Activated CD8-positive, alpha-beta memory T cell treated with anti-CD3 and anti-CD28 coated beads for 4 hours (primary cell): ENCODE measurements at places on chromosomes 11 and 22.

- DNase-seq: no peak
Measured at GRCh38 chr22:44023404-44024287, 456 bp upstream of the PARVB start.

- DNase-seq: no peak
Measured at GRCh38 chr11:73059915-73060314, 82.2 kb downstream of the FCHSD2 start.

DNA sequence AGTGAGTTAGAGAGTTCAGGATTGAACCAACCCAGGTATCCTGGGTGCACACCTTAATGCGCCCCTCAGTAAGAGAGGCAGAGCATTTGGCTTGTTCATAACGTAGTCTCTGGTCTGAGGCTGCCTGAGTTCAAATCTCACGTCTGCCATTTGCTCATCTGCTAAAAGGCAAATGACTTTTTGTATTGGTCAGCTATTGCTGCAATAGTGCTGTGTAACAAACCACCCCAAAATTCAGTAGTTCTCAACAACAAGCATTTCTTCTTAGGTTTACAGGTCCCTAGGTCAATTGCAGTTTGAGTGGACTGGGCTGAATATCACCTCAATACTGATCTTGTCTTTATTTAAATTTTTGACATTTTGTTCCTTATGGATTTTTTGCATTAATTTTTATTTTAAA is 18.1 kb downstream of the RASD2 start:
- no peak for DNase-seq

- DNase-seq: no peak
Measured at GRCh38 chr11:131234221-131234620, 136.2 kb upstream of the NTM start.

GRCh38 chr22:47066616-47066905 is 304.1 kb downstream of the TBC1D22A start:
- no peak for DNase-seq

DNA sequence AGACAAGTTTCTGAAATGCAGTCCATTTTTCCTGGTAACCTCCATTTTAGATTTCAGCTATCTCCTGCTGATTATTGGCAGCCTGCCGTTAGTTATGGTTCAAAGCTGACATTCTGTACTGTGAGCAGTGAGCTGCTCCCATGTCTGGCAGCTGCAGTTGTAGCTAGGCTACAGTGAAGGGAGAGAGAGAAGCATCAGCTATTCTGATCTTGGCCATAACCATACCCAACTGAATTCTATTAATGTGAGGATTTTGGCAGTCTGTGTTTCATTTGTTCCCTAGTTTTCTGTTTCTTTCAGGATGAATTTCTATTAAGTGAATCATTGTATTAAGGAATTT is 33.4 kb downstream of the SIK2 start:
- DNase-seq: no peak

DNA sequence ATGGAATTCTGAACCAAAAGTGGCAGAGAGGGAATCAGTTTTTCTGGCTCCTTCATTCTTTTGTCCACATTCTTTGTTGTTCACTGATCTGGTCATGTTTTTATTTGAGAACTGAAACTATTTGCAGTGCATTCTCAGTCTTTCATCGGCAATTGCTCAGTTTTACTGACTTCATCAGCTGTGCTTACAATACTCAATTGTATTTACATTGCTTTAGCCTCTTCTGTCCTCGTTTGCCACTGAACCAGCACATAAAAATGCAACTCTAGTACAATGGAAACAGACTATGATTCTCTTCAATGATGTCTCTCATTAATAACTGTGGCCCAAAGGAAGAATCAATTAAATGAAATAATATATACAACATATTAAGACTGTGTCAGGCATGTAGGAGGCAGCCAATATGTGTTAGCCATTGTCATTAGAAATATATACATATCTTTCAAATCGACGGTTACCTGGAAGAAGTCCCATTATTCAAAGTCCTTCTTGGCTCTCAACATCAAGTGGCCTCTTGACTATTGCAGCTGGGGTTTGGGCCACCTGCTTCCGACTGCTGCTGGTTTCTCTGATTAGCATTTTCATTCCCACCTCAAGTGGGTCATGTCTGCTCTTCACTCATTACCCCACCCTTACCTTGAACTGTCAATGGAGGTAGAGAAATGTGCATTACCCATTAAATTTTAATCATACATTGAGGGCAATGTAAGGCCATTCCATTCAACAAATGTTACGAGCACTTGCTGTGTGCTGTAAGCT is 600.1 kb downstream of the INSC start:
- no peak for DNase-seq

- no peak for DNase-seq
Measured at GRCh38 chr11:1504581-1505290, 18.2 kb upstream of the MOB2 start.

- DNase-seq: no peak
Measured at GRCh38 chr11:73157101-73158010, 15.2 kb upstream of the FCHSD2 start.

DNA sequence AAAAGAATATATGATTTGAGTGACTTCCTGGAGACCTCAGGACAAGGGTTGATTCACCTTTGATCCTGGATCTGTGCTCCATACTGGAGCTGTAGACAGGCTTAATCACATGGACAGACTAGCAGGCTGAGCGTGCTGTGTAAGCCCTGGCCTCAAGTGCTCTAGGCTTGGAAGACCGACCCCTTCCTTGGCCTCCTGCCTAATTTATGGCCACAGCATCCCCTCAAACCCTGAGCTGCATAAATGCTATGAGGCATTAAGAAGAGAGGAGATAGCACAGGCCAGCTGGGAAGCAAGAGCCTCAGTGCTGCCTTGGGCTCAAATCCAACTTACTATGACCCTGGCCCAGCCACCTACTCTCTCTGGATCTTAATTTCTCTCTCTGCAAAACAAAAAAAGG is 385.1 kb downstream of the BUD13 start:
- DNase-seq: no peak

DNA sequence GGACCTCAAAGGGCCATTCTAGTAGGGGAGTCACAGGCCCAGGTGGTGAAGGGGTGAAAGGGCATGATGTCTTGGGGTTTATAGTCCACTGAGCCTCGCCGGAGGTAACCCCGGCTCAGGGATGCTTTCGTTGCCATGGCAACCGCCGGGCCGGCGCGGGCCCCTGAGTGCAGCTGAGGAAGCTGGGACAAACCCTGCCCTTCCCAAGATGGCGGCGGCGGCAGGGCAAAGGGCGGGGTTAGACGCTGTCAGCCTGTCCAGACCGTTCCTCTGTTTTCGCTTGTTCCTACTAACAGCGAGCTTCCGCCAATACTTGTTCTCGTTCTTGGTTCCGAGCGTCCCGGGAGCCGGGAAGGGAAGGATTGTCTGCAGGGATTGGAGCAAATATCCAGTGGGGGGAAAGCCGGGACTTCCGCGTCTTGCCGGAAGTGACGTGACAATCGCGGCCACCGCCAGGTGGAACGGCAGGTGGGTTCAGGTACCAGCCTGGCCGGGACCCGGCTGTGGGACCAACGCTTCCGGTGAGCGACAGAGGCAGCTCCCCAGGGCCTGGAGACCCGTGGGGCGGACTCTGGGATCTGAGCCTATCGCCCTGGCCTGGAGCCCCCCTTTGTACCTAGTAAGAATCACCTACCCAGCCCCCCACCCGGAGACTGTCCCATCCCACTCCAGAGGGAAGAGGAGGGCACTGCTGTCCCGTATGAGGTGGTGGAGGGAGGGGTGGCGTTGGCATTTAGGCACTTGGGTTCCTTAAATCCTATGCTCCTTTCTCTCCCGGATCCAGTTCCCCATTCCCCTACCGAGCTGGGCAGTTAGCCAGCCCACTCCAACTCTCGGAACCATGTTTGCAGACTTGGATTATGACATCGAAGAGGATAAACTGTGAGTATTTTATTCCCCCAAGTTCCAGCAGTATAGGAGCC is at the start of gene PICK1:
PICK1 (plus strand) TSS at position 436 of the 923 bp plus-strand sequence; CDS start at position 842, 406 bp downstream.
- peak; percentile 63 for DNase-seq

DNA sequence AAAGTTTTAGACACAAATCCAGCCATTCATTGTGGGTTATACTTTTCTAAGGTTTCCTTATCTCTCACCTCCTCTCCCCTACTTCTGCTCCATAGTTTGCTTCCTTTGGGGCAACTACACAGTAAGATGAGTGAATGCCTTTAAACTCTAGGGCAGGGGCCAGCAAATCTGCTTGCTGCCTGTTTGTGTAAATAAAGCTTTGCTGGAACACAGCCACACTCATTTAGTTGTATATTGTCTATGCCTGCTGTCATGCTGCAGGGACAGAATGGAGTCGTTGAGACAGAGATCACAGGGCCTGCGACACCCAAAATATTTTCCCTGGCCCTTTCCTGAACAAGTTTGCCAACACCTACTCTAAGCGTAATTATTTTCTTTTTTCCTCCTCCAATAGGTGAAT is 58.7 kb downstream of the TECTA start:
- no peak for DNase-seq

DNA sequence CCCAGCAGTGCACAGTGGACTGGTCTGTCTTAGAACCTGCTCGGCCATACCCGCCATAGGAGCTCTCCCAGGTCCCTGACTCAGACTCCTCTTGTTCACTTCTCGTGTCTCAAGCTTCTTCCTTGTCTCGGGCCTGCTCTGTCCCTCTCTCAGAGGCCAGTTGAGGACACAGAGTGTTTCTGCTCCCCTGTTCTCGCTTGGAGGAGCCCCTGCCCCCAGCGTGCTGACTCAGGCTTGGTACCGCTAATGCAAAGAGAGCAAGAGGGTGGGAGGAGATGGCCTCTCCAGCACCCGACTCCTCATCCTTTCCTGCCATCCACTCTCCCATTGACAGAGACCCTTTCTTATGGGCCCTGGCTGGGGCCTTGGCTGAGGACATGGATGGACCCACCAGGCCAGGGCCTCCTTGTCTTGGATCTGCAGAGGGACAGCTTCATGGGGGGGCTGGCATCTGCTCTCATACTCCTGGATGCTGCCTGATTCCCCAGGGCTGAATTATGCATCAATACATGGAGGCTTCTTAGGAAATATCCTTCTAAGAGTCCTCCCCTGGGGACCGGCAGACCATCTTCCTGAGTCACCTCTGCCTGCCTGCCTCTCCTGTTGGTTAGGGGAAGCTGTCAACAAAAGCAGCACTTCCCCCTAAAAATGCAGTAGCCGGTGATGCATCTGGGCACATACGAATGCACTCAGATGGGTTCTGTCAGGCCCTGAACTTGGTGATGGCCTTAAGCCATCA is 15.9 kb downstream of the TSPAN18 start:
- no peak for DNase-seq

GRCh38 chr22:46907241-46908215 is 145.1 kb downstream of the TBC1D22A start:
- no peak for DNase-seq

DNA sequence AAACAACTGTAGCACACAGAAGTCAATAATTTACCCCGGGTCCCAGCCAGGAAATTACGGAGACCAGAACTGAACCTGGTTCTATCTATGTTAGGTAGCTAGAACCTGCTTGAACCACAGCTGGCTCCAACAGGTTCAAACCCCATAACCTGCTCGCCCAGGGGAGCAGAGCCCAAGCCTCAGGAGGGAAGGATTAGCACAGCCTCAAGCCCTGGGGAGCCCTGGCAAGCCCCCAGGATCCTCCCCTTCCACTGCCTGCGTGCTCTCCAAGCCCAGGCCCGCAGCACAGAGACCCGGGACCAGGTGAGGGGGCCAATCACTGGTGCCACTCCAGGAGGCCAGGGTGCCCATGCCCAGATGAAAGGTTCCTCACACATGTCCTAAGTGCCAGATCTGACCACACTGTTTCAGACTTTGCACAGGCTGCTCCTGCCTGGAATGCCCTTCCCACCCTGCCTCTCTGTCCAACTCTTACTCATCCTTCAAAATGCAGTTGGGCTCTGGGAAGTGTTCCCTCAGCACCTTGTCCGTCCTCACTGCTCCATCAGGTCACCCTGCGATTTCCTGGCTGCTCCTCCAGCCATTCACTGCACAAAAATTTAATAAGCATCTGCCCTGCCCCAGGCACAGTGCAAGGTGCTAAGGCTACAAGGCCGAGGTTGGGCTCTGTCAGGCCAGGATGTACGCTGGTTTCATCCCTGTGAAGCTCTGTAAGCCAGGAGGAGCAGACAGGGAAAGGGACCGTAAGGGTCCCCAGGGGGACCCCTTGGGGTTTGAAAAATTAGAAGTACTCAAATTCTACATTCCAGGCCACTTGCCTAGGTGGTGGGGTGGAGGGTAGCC is 32.2 kb downstream of the ARRB1 start:
- no peak for DNase-seq

- no peak for DNase-seq
Measured at GRCh38 chr11:107859459-107860239, 1.1 kb upstream of the SLC35F2 start.

- no peak for DNase-seq
Measured at GRCh38 chr22:20909543-20910303, 7.5 kb upstream of the CRKL start.

- no peak for DNase-seq
Measured at GRCh38 chr22:27050771-27051170, 393.4 kb downstream of the MIAT start.

DNA sequence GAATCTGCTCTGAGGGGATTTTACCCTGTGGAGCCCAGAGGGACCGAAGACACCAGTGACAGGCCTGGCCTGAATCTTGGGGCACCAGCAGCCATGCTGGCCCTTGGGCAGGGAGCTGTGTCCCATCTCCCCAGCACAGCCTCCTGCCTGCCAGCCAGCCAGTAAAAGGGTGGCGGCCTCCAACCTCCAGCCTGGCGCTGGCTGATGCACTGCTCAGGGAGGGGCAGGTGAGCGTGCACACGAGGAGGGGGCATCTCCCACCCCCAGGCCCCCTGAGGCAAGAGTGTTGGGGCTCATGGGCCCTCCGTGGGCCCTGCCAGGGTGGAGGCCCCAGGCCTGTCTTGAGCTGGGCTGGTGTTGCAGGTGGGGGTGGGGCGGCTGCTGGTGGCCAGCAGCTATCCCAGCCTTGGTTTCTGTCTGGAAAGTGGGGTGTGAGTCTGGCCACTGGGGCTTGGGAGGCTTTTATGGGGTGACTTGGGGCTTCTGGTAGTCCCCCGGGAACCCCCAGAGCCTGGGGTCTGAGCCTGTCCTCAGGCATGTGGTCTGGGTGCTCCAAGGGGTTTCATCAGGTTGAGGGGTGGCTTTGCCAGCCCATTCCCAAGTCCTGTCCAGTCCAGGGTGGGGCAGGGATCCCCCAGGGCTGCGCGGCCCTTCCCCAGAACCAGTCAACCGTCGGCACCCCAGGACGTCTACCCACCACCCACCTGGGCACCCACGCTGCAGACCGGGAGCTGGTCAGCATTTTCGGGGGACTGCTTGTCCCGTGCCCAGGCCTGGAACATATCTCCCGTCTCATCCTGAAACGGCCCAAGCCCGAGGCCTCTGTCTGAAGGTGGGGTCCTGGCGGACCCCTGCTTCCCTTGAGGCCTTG is 17.8 kb downstream of the TSPAN4 start:
- DNase-seq: no peak

GRCh38 chr11:19368726-19369375 is 128.1 kb upstream of the E2F8 start:
- no peak for DNase-seq

GRCh38 chr11:106086850-106087249 is 9.4 kb downstream of the AASDHPPT start:
- no peak for DNase-seq

DNA sequence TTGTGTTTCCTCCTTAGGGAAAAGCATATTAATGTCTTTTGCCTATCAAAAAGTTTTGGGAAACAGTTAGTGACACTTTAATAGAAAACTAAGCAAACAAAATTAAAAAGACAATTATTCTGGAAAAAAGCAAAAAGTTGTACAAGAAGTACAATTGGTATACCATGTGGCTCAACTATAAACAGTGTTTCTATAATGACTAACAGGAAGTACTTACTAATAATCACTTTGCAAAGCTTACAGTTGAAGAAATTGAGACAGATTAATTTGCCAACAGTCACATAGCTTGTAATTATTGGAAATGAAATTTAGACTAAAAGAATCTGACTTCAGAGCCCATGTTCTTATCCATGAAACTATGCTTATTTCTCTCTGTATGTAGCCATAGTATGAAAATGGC is 24.7 kb downstream of the PPME1 start:
- no peak for DNase-seq

- no peak for DNase-seq
Measured at GRCh38 chr11:61904539-61905048, 12.8 kb downstream of the RAB3IL1 start.
